LHCN-M2 (cell line): ENCODE measurements at places on chromosomes 7 and 10.
A peak's percentile ranks its signal among the peaks of the same experiment; 100 is the strongest.

GRCh38 chr7:37690206-37690605 lies 6.6 kb downstream of the GPR141 start:
- DNase-seq: no peak

DNA sequence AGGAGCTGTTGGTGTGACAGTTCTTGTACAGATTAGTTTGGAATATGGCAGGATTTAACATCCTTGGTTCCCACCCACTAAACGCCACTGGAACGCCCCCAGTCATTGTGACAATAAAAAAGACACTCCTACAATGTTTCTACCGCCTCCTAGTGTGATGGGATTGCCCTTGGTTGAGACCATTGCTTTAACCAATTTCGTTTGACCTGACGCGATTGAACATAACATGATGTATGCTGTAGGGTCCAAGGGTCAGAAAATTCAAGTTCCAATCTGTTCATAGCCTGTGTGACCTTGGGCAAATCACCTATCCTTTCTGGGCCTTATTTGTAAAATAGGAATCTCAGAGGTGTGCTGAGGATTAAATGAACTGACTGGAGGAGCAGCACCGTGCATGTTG lies 12.5 kb downstream of the MXI1 start:
- DNase-seq: no peak

DNA sequence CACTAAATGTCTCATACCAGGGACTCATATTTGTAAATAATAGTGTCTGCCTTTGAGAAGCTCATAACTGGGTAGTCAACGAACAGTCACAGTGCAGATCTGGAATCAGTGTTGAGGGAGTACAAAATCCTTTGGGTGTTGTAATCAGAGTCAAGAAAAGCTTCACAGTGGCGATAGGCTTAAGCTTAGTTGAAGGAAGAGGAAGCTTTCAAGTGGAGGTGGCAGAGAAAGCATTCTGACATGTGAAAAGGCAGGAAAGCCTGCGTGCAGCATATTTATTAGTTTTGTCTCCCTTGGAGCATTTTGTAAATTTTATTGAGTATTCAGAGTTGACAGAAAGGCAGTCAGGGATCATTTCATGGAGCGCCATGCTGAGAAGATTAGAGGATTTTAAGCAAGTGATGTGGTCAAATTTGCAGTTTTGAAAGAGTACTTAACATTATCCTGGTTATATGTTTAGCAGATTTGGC lies 104.9 kb downstream of the ADK start:
- DNase-seq: no peak

DNA sequence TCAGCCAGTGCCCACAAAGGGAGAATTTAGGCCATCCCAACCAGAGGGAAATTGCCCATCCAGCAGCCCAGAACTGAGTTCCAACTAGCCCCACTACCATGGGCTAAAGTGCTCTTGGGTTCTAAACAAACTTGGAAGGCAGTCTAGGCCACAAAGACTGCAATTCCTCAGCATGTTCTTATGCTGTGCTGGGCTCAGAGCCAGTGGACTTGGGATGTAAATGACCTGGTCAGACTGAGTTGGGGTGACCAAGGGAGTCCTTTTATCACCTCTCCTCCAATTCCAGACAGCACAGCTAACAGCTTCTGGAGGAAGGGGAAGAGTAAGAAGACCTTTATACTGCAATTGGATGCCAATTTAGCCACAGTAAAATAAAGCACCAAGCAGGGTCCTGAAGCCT lies 607.2 kb upstream of the KCND2 start:
- no peak for DNase-seq

- no peak for DNase-seq
Measured at GRCh38 chr10:78415111-78415510, 381.4 kb downstream of the RPS24 start.

DNA sequence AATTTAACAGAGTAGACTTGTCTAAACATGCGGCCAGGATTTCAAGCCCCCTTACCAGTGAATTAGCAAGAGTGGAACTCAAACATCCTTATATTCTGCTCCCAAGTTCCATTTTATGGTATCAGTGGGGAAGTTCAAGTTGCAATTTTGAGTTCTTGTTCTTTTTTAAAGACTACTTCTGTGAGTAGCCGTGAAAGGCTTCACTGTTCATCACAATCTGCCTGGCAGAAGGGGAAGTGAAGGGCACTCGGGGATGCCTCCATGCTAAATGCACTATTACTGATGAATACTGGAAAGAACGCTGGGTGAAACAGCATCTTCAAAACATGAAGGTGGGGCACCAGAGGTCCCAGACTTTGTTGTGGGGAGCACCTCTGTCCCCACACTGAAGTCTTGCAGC lies 22.4 kb upstream of the FGL2 start:
- DNase-seq: no peak

- peak; percentile 44 for DNase-seq
Measured at GRCh38 chr7:84073186-84073875, 121.3 kb downstream of the SEMA3A start.

- peak; percentile 32 for DNase-seq
Measured at GRCh38 chr10:930625-931325, 730 bp downstream of the LARP4B start.
